Thyroid gland (tissue), 4 donors: ENCODE measurements at places on chromosomes 16 and 17. TPM values are rescaled to one million over a fixed set of nuclear protein-coding genes. Genes with fewer than 3 reads are reported as not detected.

GRCh38 chr16:74264811-74265210, 31.8 kb upstream of the PSMD7 start:
- no peak for DNase-seq

GRCh38 chr16:47424846-47425245, 36.0 kb downstream of the ITFG1 start:
- DNase-seq, result no peak

- no peak for DNase-seq
Observed at GRCh38 chr17:35605678-35606077, 18.6 kb downstream of the AP2B1 start.

GRCh38 chr17:17346428-17347233, 43.5 kb downstream of the NT5M start:
- no peak for DNase-seq

DNA sequence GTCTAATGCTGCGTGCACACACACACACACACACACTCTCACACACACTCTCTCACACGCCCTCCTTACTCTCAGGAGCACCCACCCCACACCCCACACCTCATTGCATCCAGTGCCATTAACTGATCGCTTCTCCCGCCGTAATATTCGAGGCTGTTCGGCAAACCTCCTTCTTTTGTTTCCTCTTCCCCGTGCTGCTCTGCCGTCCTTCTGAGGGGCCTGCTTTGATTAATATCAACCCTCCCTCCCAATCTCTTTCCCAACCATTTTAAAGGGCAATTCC, 156.2 kb upstream of the TNRC6C start:
- no peak for DNase-seq

- no peak for DNase-seq
Observed at GRCh38 chr17:78641243-78641642, 64.0 kb upstream of the DNAH17 start.

- DNase-seq, result no peak
Observed at GRCh38 chr17:30824002-30824355, 513 bp downstream of the CRLF3 start.

GRCh38 chr16:3187798-3188674, at the start of gene OR1F1:
Gene OR1F1 (plus strand): TSS chr16:3188204.
- DNase-seq, result no peak

DNA sequence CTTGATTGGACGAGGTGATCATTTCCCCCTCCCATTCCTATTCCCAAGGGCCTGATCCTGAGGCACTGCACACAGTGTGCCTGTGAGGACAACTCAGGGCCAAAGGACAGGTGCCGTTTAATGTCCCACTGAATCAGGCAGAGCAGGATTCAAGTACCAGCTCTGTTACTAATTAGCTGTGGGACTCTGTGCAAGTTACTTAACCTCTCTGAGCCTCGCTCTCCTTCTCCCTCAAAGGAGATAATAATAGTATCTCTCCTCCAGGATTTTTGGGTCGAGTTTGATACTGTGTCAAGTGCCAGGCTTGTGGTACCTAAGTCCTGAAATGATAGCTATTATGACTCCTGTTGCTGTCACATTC, 86.8 kb upstream of the NKD1 start:
- DNase-seq, result no peak

DNA sequence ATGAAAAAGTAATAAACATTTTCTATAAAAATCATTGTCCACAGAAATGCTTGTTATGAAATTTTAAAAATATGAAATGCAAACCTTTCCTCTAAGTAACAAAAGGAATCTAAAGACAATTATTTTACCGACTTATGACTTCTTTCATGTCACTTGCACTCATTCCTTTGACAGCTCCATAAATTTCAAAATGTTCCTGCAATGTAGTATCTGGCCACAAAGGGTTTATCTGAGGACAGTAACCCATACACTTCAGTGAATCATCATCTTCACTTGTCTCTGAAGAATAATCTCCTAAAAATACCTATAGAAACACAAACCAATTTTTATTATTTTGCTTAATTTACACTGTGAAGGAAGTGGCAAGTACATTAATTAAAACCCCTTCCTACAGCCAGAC, 25.6 kb upstream of the ABCA10 start:
- no peak for DNase-seq

DNA sequence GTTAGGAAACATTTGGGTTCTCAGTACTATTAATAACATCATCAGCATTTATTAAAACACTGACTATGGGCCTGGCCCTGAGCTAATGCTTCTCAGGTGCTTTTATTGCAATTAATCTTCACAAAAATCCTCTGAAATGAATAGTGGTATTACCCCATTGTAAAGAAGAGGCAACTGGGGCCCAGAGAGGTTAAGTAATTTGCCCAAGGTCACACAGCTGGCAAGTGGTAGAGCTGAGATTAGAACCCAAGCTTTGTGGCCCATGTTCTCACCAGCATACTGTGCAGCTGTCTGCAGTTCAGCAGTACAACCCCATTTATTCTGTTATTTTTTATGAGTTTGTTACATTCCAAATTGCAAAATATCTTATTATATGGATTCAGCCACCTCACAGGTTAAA, 82.3 kb downstream of the TBC1D16 start:
- no peak for DNase-seq

- DNase-seq, result no peak
Observed at GRCh38 chr17:70134042-70134441, 35.3 kb upstream of the KCNJ2 start.

DNA sequence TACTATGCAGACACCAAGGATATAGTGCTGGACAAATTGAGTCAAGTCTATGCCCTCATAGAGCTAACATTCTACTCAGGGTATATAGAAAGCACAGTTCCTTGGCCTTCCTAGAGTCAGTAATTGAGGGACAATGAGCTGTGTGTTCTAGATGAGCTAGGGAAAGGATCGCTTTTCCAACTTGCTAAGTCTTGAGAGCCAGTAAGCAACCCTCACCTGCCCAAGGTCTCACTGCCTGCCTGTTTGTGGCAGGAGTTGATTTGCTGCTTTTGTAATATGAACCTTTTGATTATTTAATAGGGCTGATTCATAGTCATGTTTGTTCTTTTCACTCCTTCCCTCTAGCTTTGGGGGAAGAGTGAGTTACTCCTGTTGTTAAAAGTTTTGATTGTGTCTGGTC, 6.5 kb downstream of the DDX42 start:
- DNase-seq, result no peak

- DNase-seq, result no peak
Observed at GRCh38 chr16:72972878-72973571, 74.9 kb downstream of the ZFHX3 start.

DNA sequence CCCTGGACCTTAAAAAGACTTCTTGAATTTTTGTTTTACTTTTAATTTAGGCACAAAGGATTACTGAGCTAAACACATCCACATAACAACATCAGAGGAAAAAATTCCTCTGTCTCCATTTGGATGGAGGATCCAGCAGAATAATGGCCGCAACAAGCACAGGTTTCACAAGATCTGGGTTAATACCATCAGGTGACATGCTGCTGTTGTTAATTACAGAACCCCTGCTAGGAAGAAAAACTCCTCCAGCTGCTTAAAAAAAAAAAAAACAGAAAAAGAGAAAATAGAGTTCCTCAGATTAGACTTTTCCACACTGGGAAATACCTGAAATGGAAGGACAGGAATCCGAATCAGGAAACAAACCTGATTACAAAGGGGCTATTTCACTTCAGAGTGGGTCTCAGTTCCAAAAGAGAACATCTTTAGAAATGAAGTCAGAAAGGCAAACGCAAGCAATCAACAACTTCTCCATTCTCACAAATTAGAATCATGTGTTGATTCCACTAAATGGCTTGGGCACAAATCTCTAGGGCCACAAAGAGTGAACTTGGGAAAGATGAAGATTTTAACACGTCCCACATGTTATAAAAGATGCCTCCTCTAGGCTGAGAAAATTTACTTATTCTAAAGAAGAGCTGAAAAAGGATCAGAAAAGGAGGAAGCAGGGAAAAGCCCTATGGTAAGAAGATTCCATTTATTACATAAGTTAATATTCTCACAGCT, 44.0 kb downstream of the SPOP start:
- DNase-seq, result no peak

GRCh38 chr16:2709588-2709984, 10.4 kb downstream of the PRSS27 start:
- DNase-seq, result no peak

GRCh38 chr17:40536295-40537171, 28.7 kb downstream of the CCR7 start:
- DNase-seq, result peak; percentile 86

DNA sequence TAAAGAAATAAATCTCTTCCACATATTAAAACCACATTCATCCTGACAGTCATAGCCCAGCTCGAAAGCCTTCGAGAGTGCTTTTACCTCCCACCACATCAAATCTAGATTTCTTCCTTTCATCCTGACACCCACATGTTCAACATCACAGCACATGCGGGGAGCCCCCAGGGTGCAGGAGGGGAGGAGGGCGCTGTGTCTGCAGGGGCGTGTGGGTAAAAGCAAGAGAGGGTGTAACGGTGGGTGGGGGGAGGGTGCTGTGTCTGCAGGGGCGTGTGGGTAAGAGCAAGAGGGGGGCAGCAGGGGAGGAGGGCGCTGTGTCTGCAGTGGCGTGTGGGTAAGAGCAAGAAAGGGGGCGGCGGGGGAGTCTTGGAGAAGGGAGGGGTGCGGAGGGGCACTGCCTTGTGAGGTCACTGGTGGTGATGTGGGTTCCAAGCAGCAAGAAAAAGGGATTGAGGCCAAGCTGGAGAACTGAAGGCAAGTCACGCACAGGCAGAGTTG, 34.7 kb downstream of the ADCY9 start:
- no peak for DNase-seq

- DNase-seq, result peak; percentile 60
Observed at GRCh38 chr16:6682142-6682811, 650.4 kb upstream of the RBFOX1 start.

DNA sequence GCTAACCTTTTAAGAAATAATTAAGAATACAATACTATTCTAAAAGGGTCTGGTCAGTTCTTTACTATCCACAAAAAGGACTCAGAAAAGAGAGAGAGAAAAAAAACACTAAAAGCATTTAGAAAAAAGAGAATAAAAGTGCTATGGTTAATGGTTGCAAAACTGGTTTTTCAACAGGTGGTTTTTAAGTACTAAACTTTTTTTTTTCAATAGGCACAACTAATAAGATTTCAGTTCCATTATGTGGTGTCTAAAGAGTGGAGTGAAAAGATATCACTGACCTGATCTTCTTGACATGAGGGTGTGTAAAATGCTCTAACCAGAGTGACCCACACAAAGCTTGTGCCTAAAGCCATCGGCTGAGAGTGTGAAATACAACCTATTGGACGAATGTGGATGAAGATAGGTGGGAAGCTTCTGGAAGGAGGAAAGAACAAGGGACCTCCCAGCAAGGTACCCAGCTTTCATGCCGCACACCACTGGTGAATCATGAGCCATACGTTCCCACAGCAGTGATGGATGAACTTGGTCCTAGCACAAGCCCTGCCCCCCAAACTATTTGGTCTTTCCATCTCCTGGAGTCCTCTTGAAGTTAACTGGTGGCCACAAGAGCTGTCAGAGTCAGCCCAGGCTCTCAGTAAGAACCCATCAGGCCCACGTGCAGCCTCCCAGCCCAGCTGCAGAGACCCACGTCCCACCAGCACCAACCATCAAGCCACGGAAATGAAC, 103.0 kb downstream of the ZFHX3 start:
- DNase-seq, result no peak

DNA sequence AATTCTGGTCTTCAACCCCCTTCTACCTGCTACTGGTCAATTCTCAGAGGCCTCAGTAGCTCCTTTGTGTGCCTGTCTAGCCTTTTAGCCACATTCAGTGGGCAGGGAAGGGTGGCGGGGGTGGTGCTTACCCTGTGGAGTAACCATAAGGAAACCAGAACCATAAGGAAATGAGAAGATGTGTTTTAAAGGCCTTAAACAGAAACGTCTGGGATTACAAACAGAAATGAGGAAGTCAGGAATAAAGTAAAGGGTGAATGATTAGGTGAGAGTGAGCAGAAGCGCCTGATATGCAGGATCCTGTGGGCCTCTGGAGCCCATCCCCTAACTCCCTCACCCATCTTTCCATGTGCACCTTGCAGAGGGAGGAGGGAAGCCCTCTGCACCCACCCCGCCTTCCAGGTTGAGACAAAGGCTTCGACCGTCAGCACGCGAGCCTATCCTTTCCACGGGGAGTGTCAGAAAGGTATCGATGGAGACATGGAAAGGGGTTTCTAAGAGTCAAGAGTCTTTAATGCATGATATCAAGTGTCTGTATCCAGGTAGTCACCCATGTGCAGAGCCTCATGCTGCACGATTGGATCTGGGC, 20.4 kb downstream of the KIAA0513 start:
- no peak for DNase-seq

DNA sequence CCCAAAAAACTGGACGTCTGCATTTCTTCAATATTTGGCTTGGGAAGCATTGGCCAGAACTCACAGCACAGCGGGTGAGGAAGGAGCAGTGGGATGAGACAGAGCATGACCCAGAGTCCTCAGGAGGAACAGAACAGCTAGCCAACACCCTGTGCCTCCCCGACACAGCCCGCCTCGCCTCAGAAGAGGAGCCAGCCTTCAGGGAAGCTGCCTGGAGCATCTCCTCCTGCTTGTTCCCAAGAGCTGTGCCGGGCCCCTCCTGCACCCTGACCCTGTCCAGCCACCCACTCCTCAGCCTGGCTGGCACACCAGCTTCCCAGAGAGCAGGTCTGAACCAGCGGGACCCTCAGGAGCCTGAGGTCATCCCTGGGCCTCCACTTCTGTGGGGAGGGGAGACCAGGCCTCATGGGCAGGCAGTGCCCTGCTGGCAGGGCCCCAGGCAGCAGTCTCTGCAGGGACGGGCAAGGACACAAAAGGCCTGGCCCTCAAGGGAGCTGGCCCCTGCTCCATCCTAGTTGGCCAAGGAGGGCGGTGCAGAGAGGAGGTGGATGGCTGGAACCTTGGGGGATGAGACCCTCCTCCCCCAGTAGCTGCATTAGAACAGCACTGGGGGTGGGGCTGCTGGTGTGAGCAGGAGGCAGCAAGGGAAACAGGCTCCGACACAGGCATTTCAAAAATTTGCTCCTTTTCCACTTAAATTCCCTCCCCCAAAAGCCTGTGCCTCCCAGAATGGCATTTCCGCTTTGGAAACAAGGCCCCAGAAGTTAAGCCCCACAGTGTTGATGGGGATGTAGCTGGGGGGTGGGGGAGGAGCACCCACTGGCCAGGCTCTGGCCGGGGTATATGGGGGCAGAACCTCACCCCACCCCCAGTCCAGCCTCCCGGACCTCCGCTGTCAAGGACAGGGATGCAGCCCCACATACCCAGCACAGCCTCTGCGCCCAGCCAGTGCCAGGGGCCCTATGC, 1.8 kb upstream of the BCAR1 start:
- DNase-seq, result peak; percentile 71

The KRT12 gene
- total RNA-seq, result not detected

The CDH5 gene
- 90.0 TPM for total RNA-seq

The MMP2 gene
- total RNA-seq, result 94.9 TPM

The CA5A gene
- total RNA-seq, result not detected

The CA4 gene
- 23.6 TPM for total RNA-seq

The KCNH4 gene
- not detected for total RNA-seq

The CLEC10A gene
- total RNA-seq, result 3.9 TPM

The ARL2BP gene
- 59.9 TPM for total RNA-seq

The NLRC3 gene
- total RNA-seq, result 1.3 TPM

The KRT24 gene
- total RNA-seq, result not detected

The ALOX15 gene
- not detected for total RNA-seq

The SLC52A1 gene
- 0.11 TPM for total RNA-seq

The KRT222 gene
- 3.4 TPM for total RNA-seq

The CHST5 gene
- not detected for total RNA-seq
